ENCODE measurements at places on chromosomes 5 and 9. TPM values are rescaled to one million over a fixed set of nuclear protein-coding genes. Genes with fewer than 3 reads are reported as not detected.

The SLC34A1 gene
- total RNA-seq, result not detected

The GFI1B gene
- 0.19 TPM for total RNA-seq

The DDX41 gene
- 197 TPM for total RNA-seq

The CLK4 gene
- 21.2 TPM for total RNA-seq

The DBH gene
- total RNA-seq, result not detected

The LCP2 gene
- total RNA-seq, result 232 TPM

The CDKN2B-AS1 gene
- 0.21 TPM for total RNA-seq

The GOLM1 gene
- 1.2 TPM for total RNA-seq

The TMEM171 gene
- total RNA-seq, result not detected

The DIPK1B gene
- 0.21 TPM for total RNA-seq

The CDX1 gene
- not detected for total RNA-seq

The EPB41L4B gene
- total RNA-seq, result 0.33 TPM

The NXNL2 gene
- not detected for total RNA-seq

The WNK2 gene
- total RNA-seq, result 4.6 TPM

The INSL4 gene
- not detected for total RNA-seq

The CNTNAP3B gene
- not detected for total RNA-seq

The LRRC26 gene
- not detected for total RNA-seq

The CCDC192 gene
- total RNA-seq, result not detected

The GRM6 gene
- not detected for total RNA-seq

The HRH2 gene
- total RNA-seq, result 12.3 TPM

The HEMGN gene
- 2.9 TPM for total RNA-seq

The GALT gene
- 53.9 TPM for total RNA-seq

The SOX30 gene
- total RNA-seq, result 0.18 TPM

The ORM2 gene
- total RNA-seq, result not detected

The ZNF367 gene
- total RNA-seq, result 22.0 TPM

The ANKRD34B gene
- not detected for total RNA-seq

The URM1 gene
- 56.1 TPM for total RNA-seq

The CDO1 gene
- 0.16 TPM for total RNA-seq
